ENCODE measurements at places on chromosomes 2 and 18.

DNA sequence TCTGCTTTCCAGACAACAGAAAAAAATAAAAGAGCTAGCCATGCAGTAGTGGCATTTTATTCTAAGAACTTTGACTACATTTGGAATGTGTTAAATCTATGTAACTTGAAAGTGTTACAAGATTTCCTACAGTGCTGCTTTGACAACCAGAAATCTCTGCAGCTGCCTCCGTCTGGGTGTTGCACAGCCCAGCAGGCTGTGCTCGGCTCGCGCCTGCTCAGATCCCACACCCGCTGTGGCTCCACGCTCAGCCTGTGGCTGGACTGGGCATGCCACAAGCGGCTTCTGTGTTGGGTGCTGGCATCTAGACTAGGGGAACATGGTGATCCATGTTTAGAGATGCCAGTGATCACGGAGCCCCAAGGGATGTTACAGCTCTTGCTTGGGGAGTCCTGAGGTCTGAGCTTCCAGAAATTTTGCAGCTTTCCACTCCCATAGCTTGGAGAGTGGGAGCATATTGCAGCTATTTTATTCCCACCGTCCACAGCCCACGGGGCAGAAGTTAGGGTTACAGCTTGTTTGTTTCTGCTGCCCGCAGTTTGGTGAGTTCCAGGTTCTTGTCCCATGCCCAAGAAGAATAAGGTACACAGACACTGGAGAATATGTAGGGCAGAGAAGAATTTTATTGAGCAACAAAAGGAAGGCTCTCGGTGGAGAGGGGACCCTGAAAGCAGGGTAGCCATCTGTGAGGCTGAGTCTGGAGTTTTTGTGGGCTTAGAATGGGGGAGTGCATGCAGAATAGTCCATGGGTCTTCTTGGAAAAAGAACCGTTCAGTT is 44.1 kb downstream of the FAM171B start:
- DNase-seq = no peak

DNA sequence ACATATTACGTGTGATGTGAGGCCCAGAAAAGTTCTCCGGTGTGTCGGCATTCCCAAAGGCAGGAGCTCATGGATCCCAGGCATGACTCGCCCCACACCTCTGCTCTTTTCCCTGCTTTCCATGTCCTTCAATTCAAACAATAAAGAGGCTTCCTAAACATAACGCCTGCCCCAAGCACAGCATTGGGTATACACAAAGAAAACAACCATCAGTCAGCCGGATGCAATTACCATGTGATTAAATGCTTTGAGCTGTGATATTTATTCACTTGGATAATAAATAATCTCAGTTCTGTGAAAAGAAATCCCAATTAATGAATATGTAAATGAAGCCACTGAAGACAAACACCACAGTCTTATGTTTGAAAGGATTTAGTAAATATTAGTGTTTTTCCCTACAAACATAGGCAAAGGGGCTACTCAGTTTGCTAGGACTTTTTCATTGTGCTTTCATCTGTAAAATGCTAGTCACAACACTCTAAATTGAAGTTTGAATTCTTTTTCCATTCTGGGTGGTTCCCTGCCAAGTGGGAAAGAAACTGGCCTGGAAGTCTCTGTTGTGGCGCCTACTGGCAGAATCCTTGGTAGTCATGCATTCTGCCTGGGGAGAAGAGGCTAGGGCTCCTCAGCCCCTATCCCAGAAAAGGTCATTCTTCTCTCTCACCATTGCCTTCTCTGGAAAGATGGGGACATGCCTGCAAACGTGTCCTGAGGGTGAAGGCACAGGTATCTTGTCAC is 144.7 kb downstream of the COL6A3 start:
- DNase-seq = no peak

DNA sequence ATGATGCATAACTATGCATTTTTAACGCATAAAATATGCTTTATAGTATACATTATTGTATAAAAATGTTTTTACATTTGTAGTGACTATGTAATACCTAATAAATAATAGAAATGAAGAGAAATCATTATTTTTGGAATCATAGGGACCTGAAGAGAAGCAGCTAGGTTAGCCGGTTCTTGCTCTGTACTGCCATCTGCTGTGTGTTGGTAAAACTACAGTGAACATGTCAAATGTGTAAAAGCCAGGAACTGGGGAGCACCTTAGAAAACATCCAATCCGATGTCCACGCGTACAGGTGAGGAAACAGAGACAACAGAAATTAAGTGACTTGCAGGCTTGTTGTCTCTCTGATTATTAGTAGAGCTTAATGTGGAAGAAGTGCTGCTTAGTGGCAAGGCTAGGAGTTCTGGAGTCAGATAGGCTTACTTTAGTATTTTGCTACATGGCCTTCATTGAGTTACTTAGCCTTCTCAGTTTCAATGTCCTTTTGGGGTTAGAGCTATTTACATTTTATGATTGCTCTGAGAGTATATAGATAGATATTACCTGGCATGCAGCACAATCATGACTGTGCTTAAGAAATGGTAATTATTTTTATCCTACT is 386.5 kb downstream of the DLGAP1 start:
- peak; percentile 72 for DNase-seq

- DNase-seq = peak; percentile 78
These were observed 833.1 kb upstream of the NXPH2 start for GRCh38 chr2:139613264-139613663.

- DNase-seq = no peak
These were observed 94.9 kb upstream of the RNU4ATAC start for GRCh38 chr2:121435790-121436189.

DNA sequence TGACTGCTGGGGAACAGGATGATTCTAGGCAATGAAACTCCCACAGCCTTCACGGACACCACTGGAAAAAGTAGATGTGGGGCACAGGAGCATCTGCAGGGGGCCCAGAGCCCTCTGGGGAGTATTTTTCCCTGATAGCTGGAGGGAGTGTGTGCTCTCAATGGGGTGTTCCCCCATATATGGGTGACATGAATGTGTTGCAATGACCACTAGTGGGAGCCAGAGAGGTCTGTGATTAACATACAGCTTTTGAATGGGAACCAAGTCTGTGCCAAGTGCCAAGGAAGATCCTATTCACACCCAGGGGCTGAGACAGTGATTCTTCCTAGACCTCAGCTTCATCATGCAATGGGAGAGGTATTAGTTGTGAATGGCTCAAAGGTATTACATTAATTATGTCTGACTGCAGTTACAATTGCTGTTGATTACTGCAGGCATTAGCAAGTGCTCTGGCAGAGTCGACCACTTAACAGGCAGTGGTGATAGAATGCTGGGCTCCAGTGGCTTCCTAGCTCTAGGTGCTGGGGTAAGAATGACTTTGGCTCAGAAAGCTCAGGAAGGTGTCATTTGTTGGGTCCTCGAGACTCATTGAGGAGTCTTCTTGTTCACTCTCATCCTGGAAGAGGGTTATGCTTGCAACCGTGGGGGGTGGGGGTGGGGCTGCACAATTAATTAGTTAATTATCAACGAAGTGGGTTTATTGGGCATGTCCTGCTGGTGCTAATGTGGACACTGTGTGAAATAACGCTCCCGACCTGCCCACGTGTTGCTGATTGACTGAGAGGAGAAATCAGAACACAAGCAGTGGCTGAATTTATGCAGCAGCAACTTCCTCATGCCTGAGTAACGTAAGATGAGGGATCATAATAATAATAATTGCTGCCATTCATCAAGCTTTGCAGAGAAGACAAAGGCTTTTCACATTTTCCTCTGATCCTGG is 194.1 kb downstream of the CLIP4 start:
- peak; percentile 90 for DNase-seq

GRCh38 chr2:145029873-145030272 is 510.0 kb upstream of the ZEB2 start:
- DNase-seq = no peak

GRCh38 chr2:105398336-105399206 is at the start of gene FHL2:
FHL2 (minus strand) TSS chr2:105399051; CDS start chr2:105386516, 12,535 bp downstream.
- peak; percentile 90 for DNase-seq

- DNase-seq = no peak
These were observed 2.1 kb upstream of the EPHA4 start for GRCh38 chr2:221574231-221574570.

DNA sequence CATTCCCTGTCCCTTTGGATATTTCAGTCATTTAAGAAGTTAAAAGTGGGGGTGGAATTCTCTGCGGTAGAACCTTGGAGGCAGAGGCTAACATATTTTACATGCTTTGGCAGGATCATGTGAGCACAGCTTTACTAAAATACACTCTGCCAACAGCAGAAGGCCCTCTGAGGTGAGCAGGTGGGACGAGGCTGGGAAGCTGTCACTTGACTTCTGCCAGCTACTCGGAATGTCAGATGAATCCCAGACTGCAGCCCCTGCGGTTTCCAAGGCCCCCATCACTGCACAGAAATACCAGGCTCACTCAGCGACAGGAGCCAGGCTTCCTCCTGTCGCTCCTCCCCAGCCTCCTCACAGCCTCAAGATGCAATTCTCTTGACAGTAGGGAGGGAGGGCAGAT is 220.9 kb upstream of the REV1 start:
- peak; percentile 49 for DNase-seq

- no peak for DNase-seq
These were observed 37.9 kb upstream of the ASB1 start for GRCh38 chr2:238388794-238389193.

DNA sequence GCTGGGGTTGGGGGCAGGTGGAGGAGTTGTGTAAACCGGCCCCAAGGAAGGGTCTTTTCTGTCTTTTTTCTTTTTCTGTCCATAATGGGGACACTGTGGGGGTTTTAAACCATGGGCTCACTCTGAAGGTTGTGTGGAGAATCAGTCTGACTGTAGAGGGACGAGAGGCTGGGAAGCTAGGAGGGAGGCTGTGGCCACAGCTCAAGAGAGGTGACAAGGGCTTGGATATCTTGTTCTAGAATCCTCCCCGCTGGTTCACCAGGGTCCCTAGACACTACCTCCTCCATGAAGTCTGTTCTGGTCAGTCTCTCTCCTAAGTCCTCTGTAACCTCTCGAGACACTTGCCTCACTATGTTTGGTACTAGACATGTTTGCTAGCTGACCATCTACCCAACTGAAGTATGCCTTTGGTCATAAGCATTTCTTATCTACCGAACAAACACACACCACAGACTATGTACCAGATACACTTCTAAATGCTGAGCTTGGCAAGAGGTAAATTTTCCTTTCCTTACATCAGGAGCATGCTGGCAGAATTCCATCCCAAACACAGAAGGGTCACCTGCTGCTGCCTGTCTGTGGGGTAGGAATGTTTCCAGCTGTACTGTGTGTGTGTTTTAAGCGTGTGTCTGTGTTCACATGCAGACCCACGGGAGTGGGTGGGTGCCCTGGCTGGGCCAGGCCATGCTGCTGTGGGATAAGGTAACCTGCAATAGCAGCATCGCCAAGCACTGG is 69.6 kb upstream of the MGAT4A start:
- no peak for DNase-seq

DNA sequence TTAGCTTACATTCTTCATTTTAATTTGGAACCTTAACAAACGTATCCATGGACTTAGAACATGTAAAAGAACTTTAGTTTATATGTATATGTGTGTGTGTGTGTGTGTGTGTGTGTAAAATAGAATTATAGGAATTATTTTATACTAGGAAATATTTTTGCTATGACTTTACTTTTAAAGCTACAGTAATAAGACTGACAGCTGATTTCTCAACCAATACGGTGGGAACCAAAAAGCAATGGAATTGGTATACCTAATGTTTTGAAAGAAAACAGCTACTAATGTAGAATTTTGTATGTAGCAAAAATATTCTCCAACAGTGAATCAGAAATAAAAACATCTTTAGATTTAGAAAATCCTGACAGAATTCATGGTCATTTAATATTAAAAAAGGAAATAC is 146.5 kb upstream of the ARL4C start:
- DNase-seq = no peak

- DNase-seq = no peak
These were observed 1.6 kb upstream of the RBM45 start for GRCh38 chr2:178110681-178111080.

GRCh38 chr2:148342086-148342485 is 302.5 kb upstream of the EPC2 start:
- DNase-seq = no peak

DNA sequence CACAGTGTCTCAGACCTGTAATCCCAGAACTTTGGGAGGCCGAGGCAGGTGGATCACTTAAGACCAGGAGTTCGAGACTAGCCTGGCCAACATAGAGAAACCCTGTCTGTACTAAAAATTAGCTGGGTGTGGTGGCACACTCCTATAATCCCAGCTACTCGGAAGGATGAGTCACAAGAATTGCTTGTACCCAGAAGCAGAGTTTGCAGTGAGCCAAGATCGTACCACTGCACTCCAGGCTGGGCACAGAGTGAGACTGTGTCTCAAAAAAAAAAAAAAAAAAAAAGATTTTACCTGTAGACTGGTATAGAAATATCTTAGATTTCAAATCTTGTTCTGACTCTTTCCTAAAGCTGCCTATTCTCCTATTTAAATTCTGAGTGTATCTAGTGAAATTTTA is 7.2 kb upstream of the KLHL29 start:
- no peak for DNase-seq

- no peak for DNase-seq
These were observed 137.4 kb downstream of the CALCRL start for GRCh38 chr2:187310701-187311100.

- no peak for DNase-seq
These were observed 435.0 kb upstream of the SMIM21 start for GRCh38 chr18:75862458-75862857.

DNA sequence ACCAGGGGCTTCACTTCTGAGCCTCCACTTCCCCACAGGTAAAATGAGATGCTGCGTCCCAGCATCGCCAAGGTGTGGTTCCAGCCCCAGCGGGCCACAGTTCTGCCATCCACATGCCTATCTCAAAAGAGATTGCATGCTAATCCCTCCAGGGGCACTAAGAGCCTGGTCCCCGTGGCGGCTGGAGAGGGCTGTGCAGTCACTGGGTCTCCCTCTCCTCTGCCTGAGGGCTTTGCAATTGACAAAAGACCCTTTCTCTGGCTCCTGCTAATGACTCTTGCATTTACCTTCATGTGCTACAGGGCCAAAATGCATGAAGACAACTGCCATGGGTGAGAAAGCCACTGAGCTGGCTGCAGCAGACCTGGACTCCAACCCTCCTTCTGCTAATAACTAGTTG is 18.5 kb downstream of the ZBTB7C start:
- no peak for DNase-seq

GRCh38 chr2:219918254-219918653 is 290.8 kb downstream of the SLC4A3 start:
- no peak for DNase-seq

- DNase-seq = no peak
These were observed 161.5 kb downstream of the CAPN13 start for GRCh38 chr2:30645745-30646119.

- no peak for DNase-seq
These were observed 1771.3 kb upstream of the LRRTM1 start for GRCh38 chr2:82075875-82076274.

- DNase-seq = peak; percentile 49
These were observed 435.3 kb downstream of the TGIF1 start for GRCh38 chr18:3885209-3885792.
